ENCODE measurements at places on chromosomes 4 and X. TPM values are rescaled to one million over a fixed set of nuclear protein-coding genes. Genes with fewer than 3 reads are reported as not detected.

DNA sequence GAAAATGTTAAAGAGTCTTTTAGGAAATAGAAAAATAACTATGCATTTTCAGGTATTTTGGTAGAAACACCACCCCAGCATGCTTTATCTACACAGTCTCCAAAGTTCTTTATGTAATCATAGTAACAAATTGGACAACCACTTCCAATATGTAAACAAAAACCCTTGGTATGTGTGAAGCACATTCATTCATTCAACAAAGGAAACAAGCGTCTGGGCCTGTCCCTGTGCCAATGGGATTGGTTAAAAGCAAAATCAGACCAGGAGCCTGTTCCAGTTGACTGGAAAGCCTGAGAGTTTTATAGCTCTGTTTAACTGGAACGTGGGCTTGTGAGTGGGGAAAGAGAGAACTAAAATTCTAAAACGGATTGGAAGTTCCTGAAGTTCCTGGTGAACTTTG is 41.3 kb upstream of the TENM3 start:
- DNase-seq = no peak

DNA sequence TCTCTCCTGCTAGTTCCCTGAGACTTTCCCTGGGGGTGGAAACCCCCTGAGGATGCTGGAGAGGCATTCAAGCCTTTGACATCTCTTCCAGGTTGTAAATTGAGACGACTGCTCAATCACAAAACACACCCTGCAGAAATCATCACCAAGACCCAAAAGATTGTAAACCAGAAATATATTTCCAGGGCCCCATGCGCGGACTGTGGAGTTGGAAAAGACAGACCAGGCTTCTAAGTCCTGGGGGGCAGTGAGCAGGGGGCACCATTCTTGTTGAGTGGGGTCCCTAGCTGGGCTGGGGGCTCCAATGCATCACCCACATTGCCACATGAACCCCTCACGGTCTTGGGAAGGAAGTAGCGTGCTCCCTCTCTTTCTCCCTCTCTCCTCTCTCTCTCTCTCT is 87.9 kb upstream of the C4orf50 start:
- no peak for DNase-seq

Gene RHOXF2
- total RNA-seq = not detected

- no peak for DNase-seq
Measured at GRCh38 chrX:113962343-113962742, 621.5 kb upstream of the HTR2C start.

DNA sequence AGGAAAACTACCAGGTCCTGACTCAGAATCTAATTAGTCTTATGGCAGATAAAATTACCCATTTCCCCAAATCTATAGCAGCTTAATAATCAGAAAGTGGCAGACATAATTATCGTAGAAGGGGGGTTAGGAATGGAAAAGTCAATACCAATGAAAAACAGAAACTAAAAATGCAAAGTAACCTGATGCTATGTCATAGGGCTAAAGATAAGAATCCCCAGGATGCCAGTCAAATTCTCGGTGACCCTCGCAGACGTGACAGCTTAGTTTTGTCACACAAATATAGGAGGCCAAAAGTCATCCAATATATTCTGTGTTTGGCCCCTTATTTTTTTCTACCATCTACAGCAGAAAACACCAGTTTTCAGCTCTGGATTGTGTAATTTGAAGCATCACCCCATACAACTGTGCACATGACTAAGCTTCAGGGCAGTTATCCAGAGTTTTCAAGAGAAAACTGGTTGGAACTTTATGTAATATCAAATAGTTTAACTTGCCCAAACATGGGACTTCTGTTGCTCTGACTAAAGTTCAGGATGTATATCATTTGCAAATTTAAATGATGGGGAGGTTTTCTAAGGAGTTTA is 30.9 kb downstream of the RASSF6 start:
- DNase-seq = no peak

Data from CD4-positive, alpha-beta memory T cell (primary cell).